ENCODE measurements at places on chromosomes 4 and X. TPM values are rescaled to one million over a fixed set of nuclear protein-coding genes. Genes with fewer than 3 reads are reported as not detected.

The ARMCX4 gene
- 4.4 TPM for total RNA-seq

The SLC9B1 gene
- total RNA-seq: 0.76 TPM

The VCX2 gene
- not detected for total RNA-seq

The TMEM150C gene
- total RNA-seq: 0.53 TPM

The MAGEC3 gene
- total RNA-seq: not detected

The CCDC120 gene
- 0.98 TPM for total RNA-seq

The FAM53A gene
- total RNA-seq: 0.72 TPM

The PABPC5 gene
- 3.3 TPM for total RNA-seq

The GYPA gene
- total RNA-seq: not detected

The NWD2 gene
- not detected for total RNA-seq

The TECRL gene
- total RNA-seq: not detected

The EDNRA gene
- 9.3 TPM for total RNA-seq

The RLIM gene
- 62.6 TPM for total RNA-seq

The FHIP1A gene
- total RNA-seq: 0.07 TPM

The RNF128 gene
- total RNA-seq: 6.7 TPM

The SATL1 gene
- not detected for total RNA-seq

The USP51 gene
- 2.3 TPM for total RNA-seq

Data from smooth muscle cell of the pulmonary artery (primary cell).